ENCODE measurements at places on chromosomes 1 and 21.

- no peak for DNase-seq
Measured at GRCh38 chr1:30816211-30817076, 58.9 kb upstream of the LAPTM5 start.

DNA sequence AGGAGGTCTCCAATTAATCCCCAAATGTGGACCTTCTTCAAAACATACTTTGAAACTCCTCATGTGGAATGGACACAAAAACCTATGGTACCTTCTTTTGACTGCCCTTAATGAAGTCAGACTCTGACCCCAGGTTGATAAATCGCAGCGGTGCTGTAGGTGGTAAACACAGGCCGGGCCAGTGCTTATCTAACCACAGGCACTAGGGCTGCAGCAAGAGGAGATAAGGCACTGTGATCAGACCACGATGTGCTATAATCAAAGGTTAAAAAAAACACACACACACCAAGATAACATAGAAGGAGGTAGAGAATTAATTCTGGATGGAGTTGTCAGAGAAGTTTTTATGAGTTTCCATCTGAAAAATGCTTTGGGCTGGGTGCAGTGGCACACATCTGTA is 52.3 kb upstream of the SIPA1L2 start:
- DNase-seq, result no peak

- no peak for DNase-seq
Measured at GRCh38 chr1:204544321-204544720, 28.1 kb downstream of the MDM4 start.

DNA sequence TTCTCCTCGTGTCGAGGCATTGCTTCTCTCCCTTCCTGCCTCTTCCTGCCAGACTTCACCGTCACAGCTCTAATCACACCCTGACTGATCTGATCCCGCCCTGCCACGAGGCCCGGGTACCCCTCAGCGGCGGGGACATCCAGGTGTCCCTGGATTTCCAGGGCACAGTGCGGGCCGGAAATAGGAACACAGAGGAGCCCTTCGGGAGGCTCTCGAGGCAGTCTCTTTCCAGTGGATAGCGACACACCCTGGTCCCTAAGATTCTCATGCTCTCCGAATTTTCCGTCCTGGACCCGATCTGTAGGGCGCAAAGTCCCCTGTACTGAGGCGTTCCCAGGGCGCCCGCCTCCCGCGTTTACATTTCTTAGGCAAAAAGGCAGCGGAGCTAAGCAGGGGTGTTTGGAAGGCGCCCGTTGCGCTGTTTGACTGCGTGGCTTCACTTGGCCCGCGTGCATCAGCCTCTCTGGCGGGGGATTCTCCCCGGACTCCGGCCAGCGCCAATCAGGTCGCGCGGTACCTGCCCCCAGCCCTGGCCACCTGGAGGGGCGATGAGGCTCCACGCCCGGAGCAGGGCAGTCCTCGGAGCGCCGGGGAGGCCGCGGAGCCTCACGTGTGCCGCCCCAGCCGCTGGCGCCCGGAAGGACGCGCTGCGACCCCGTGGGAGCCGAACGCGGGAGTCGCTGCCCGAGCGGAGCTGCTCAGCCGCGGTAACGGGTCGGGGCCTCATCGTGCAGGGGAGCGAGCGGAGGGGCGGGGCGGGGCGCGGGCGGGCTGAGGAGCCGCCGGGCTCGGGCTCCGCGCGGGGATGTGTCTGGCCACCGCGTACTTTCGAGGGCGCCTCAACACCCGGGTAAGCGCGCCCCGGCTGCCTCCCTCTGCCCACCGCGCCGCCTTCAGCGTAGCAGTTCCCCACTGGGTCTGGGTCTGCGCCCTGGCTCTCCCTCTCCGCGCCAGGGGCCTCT is at the start of gene FAM163A:
Gene FAM163A, plus strand, starts transcription at position 575 of the 962 bp plus-strand sequence. CDS start 69,807 bp downstream, outside the sequence.
- peak; percentile 49 for DNase-seq

DNA sequence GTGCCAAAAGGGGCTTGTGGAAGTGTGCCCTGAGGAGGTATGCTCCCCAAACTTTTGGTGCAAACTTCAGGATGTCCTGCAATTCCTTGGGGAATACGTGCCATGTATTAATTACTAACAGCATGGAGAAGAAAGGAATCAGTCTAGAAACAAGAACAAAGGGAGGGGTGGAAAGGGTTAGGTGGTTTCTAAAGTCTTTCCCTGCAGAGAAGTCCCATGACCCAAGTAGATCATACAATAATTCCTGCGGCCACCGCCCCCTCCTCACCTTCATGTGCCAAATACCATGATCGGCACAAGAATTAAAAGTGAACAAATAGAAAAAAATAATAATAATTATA is 258.2 kb downstream of the PLPP3 start:
- DNase-seq, result no peak

All from NCI-H526 treated with DMSO at 0.1 percent for 48 hours (cell line).